ENCODE measurements at places on chromosomes 1 and 21.

GRCh38 chr1:25699500-25700143 is 83.0 kb downstream of the MAN1C1 start:
- no peak for DNase-seq

DNA sequence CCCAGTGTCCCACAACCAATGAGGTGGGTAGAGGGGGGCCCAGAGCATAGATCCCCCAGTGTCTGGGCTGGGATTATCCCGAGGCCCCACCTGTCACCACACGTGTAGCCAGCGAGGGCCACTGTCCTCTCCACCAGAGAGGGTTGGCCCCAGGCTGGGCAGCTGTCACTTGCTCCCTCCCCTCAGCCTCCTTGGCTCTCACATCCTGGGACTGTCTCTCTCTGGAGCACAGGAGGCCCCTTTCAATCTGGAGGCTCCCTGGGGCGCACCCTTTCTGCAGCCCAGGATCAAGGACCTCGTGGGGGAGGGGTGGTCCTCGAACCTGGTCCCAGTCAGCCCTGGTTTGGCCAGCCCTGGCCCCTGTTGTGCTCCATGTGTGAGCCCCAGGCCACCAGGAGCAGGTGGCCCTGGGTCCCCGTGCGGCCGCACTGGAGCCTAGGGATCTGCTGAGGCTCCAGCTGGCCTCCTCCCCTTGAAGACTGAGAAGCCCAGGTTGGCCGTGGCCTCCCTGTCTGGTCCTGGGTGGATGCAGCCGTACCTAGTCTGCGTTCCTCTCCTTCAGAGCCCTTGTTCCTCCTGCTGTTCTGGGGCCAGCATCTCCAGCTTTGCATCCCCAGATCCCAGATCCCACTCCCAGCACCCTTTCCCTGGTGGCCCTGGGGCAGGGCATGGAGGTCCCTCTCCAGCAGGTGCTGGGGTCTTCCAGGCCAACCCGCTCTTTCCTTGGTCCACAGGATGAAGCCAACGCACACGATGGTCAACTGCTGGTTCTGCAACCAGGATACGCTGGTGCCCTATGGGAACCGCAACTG is 6.7 kb downstream of the TMEM201 start:
- no peak for DNase-seq

DNA sequence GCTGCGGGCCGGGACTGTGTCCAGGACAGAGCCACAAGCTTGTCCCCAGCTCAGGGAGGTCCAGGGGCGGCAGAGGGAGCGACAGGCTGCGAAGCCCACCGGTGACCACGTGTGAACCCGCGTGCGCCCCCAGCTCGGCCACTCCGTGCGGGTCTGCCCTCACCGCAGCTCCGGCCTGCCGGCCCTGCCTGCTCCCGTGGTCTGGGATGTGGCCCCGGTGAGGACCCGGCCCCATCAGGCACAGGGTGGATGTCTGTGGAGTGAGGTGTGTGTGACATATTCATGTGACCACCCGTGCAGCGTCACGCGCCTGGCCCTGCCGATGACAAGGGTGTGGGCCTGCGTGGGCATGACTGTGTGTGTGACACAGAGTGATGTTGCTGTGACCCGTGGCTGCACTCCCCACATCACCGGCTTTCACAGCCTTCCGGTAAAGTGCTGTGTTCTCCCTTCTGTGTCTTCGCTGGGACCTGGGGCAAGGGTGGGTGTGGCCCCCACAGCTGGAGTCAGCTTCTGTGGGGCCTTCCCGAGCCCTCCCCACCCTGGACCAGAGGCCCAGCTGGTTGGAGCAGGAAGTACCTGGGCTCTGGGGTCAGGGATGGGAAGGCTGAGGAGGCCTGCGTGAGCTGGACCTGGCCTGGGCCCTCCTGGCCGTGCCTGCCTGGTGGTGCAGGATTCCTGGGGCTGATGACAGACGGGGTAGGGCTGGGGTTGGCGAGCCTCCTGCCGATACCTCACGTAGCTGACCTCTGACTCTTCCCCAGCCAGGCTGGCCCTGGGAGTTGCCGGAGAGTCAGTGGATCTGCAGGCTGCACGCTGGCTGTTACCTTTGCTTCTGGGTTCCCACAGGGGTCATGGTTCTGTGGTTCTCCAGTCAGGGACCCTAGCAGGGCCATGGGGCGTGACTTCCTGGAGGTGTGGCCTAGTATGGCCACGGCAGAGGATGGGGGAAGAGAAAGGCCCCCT is 4.1 kb downstream of the RNF223 start:
- no peak for DNase-seq

DNA sequence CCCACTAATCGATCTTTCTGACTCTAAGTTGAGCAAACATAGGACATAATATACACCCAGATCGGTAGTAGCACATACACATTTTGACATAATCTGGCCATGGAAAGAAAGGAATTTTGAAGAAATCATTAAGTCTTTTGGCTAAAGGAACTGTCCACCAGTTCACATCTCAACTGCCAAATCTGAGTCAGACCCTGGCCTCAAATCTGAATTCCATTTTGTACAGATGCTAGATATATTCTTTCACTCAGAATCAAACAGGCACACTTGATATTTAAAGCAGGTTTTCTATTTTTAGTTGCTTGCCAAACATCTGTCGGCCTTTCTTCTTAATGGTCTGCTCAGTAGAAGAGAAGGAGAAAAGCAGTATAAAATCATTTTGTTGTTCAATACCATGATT is 281.8 kb downstream of the BARHL2 start:
- DNase-seq, result no peak

- no peak for DNase-seq
Observed at GRCh38 chr1:24886241-24886640, 43.8 kb downstream of the RUNX3 start.

GRCh38 chr1:92691925-92692324 is 93.0 kb downstream of the EVI5 start:
- no peak for DNase-seq

DNA sequence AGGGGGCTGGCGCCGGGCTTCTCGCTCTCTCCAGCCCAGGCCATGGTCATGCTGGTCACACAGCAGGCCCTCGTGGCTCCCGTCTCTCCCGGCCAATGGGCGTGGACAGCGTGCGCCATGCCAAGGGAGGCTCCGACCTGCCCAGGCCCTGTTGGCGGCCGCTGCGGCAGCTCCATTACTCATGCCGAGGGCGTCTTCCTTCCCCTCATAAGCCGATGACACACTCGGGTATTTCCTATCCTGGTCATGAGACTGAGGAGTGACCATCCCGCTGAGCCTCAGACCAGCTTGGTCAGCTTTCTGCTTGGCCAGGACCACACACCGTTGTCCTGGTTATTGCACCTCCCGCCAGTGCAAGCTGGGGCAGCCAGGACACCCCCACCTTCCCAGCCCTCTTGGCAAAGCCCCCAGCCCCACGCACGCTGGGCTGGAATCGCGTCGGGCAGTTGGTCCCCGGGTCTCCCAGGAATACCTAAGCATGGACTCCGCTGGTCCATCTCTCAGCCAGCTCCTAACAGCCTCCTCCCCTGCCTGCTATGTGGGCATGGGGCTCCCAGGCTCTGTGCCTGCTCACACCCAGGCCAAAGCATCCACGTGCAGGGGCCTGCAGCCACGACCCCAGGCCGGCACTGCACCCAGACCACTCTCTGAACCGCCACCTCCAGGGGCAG is 49.8 kb downstream of the ARHGEF16 start:
- DNase-seq, result no peak

DNA sequence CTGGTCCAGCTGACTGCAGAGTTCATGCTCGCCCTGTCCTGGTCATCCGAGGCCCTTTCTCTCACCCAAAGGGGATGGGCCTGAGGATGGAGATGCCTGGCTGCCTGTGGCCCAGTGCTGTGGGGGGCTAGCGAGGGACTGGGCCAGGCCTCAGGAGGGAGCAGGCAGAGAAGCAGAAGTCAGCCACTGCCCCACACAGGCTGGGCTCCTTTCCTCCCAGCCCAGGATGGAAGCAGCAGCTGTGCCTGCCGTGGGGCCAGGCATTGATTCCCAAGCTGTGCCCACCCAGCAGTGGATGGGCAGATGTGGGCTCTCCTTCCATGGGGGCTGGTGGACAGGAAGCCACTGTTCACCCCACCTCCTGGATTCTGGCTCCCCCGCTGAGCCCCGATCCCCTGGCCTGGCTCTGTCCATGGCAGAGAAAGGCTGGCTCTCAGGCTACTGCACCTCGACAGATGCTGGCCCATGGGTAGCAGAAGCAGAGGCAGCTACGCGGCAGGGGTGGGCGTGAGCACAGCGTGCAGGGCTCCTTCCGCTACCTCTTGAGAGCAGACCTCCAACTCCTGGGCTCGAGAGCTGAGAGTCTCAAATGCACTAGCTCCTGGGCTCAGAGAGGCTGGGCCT is 24.6 kb downstream of the RUNX3 start:
- no peak for DNase-seq

GRCh38 chr1:66271216-66271903 is 262.6 kb upstream of the SGIP1 start:
- DNase-seq, result peak; percentile 79

GRCh38 chr1:76371941-76372340 is 297.4 kb downstream of the ST6GALNAC3 start:
- no peak for DNase-seq

DNA sequence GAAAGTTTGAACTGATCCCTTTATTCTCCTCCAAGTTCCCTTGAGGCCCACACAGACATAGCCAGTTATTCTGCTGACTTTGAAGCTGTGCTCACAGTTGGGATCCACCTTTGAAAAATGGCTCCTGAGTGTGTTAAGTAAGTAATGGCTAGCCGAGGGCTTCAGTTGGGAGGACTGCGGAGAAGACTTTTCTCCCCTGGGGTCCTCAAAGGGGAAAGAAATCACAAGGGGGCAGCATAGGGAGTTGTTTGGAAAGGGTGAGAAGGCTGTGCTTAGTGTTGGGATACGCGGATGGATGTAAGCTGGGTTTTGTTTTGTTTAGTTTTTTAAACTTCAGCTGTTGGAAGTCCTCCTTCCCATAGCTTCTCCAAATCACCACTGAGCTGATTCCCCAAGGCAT is 8.3 kb downstream of the PGM1 start:
- DNase-seq, result no peak

DNA sequence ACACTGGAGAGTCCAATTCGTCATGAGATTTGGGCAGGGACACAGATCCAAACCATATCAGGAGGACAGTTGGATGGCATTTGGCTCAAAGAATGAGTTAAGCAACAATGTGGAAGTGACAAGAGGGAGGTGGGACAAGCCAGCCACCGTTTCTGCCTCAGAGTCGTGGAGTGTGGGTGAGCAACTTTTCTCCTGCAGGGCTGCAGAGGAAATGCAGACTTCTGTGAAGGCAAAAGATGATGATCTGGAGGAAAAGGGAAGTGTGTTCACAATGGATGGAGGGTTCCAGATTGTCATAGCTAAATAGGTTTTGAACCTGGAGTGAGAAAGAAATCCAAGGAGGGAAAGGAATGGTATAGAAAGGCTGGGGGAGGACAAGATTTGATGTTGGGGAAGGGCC is 16.4 kb upstream of the KANK4 start:
- no peak for DNase-seq

GRCh38 chr1:151494741-151495281 is 16.4 kb upstream of the CGN start:
- DNase-seq, result no peak

DNA sequence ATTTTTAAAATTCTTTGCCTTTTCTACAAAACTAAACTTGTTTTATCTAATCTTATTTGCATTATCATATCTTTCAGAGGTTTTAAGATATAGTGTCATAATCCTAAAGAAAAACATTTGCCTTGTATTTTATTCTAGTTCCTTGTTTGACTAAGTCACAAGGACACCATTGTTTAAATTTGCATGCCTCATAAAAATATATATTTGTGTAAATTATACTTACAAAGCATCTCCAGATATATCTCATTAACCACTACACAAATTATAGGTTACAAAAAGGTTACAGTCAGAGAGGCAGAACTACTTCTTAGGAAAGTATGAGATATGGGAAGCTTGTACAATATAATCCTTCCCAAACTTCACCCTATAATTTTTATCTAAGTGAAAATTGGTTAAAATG is 4.2 kb upstream of the RGS13 start:
- DNase-seq, result no peak

DNA sequence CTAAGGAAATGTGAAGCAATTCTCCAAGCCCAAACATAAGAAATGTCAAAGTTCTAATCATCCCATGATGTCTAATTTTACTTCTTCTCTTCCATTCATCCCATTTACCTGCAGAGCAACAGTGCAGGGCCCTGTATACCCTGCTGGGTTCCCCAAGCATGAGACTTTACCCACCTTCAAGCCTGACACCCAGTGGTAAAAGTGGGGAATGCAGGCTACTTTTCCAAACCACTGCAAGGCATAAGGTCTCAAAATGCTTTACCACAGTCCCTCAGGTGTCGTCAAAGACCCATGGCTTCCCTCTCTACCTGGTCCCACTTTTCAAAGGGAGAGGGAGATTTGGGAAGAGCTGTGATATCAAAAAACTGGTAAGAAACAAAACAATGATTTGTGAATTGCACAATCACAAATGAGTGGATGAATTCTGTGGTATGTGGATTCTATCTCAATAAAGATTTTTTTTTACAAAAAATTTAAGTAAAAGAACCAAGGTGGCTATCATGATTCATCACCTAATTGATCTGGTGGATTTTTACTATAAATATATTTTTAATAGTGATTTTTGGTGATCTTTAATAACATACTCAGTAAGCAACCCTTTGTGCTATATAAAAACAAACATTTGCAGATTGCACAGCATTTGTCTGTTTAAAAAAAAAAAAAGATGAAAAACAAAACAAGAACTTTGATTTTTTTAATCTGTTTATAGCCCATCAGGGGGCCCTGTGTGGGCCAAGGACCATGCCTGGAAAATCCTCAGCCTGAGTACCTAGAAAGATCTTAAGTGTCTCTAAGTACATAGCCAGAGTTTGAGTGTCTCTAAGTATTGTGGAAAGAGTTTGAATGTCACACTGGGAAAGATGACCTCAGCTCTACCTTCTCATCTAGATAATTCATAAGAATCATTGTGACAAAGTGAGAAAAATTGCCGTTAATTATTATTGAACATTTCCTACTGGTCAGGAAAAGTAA is 73.1 kb upstream of the GJB5 start:
- DNase-seq, result no peak

- DNase-seq, result peak; percentile 43
Observed at GRCh38 chr21:30216041-30216723, at the start of gene CLDN8. TSS of gene CLDN8 (minus strand) at chr21:30216097. CDS start at chr21:30215925, 172 bp downstream.

DNA sequence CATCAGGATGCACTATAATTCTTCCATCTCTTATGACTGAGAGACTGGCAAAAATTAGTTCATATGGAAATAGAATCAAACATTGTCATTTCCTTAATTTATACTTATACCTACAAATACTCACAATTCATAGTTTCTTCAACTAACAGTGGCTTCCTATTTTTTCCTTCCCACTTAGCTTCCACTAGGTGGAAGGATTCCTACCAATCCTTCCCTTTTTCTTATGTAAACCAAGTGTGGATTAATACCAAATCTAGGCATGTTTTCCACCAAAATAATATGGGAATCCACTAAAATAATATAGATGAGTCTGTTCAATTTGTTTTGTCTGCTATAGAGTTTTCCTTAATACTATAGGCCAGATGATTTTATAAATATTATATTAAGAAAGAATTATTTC is 1537.1 kb downstream of the PLA2G4A start:
- no peak for DNase-seq

- DNase-seq, result no peak
Observed at GRCh38 chr1:178258536-178258935, 164.6 kb downstream of the RASAL2 start.

GRCh38 chr1:187605736-187606135 is 777.0 kb downstream of the PLA2G4A start:
- no peak for DNase-seq

GRCh38 chr1:9115351-9116205 is 13.3 kb downstream of the GPR157 start:
- no peak for DNase-seq

Data from left renal pelvis (tissue), 4 donors.